ENCODE measurements at places on chromosomes 2 and 18. TPM values are rescaled to one million over a fixed set of nuclear protein-coding genes. Genes with fewer than 3 reads are reported as not detected.

SLC8A1 gene
- 0.26 TPM for total RNA-seq

PAIP2B gene
- total RNA-seq, result 0.30 TPM

DNAJC5G gene
- not detected for total RNA-seq

ZNF638 gene
- 66.9 TPM for total RNA-seq

FAM237A gene
- total RNA-seq, result not detected

GRB14 gene
- total RNA-seq, result 6.2 TPM

TMEM178A gene
- total RNA-seq, result 0.29 TPM

UGT1A6 gene
- total RNA-seq, result 1.5 TPM

CCL20 gene
- 6.2 TPM for total RNA-seq

KIF5C gene
- 0.39 TPM for total RNA-seq

RPRM gene
- not detected for total RNA-seq

RGPD3 gene
- total RNA-seq, result 0.13 TPM

PTPRN gene
- total RNA-seq, result 1.7 TPM
